GM03348 (cell line): ENCODE measurements at places on chromosomes 3 and 15.

- no peak for DNase-seq
These were observed 48.4 kb upstream of the TRAK1 start for GRCh38 chr3:42042747-42043098.

- no peak for DNase-seq
These were observed 10.7 kb downstream of the THSD4 start for GRCh38 chr15:71125831-71126450.

- no peak for DNase-seq
These were observed 33.9 kb downstream of the SMAD6 start for GRCh38 chr15:66735909-66736305.

GRCh38 chr15:84050076-84050475, 185.5 kb upstream of the GOLGA6L4 start:
- DNase-seq = no peak

GRCh38 chr15:101390060-101390459, 95.0 kb upstream of the SNRPA1 start:
- DNase-seq = no peak

DNA sequence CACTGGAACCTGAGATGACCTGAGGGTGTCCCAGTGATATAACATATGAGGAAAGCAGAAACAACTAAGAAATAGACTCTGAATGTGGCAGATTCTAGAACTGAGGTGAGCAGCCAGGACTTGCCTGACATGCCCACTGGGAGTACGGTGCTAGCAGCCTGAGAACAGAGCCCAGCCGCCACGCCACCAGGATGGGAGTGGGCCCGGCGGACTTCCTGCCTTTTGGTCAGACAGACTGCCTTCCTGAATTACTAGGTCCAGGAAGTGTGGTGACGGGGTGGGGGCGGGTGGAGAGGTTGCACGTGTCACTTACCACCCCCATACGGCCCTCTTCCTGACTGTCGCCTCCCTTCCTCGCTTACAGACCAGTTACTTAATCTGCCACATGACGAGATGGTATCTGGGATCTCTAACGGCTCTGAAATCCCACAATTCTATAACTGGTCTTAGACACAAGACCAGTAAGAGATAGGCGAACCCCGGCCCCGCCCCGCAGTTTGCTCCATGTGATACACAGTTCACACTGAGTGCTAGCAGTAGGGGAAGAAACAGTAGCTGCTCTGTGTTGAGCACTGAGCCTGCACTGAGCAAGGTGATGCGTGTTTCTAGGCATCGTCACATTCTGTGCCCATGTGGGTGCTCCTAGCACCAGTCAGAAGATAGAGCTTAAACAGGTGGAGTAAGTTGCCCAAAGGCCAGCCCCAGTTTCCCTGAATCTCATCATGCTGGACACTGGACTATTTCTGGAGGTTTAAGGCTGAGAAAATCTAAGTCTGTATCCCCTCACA, 95.7 kb downstream of the CPN2 start:
- DNase-seq = no peak
